ENCODE measurements at places on chromosomes 13 and 19. TPM values are rescaled to one million over a fixed set of nuclear protein-coding genes. Genes with fewer than 3 reads are reported as not detected.

DNA sequence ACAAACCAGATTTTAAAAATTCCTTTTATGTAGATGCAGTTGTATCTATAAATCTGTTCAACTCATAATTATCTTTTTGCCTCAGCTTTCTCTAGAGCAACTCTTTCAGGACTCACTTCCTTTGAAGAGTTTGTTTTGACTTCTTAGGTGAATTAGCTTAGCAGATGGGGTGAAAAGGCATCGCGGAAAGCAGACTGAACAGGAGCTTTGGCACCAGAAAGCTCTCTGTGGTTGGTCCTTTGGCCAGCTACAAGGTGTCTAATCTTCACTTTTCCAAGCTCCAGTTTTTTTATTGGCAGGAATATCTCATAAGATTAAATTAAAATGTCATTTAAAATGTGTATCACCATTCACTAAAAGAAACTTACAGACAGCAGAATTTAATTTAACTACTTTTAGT lies 60.6 kb upstream of the KLF12 start:
- no peak for DNase-seq

The CPT1C gene
- 1.1 TPM for polyA plus RNA-seq

- DNase-seq: no peak
These were observed 30.2 kb upstream of the TRPC4 start for GRCh38 chr13:37899753-37900152.

DNA sequence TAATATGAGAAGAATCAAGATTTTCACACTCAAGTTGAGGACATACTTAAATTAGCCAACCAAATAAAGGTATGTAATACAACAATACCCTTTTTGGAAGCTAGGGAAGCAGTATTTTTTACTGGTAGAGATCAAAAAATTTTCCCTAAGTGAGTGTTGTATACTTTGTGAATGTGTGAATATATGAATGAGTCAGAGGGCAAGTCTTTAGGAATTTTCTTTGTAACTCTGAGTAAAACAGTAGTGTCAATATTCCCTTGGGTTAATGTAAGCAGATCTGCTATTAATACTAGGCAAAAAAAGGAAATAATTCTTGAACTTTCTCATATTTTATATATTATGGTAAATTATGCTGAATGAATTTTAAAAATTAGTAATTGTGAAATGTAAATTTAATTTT lies 1161.8 kb upstream of the MIR17HG start:
- no peak for DNase-seq

GRCh38 chr13:39232401-39232980 lies 194.2 kb downstream of the NHLRC3 start:
- DNase-seq: no peak

GRCh38 chr13:66693656-66694055 lies 536.5 kb downstream of the PCDH9 start:
- DNase-seq: no peak

DNA sequence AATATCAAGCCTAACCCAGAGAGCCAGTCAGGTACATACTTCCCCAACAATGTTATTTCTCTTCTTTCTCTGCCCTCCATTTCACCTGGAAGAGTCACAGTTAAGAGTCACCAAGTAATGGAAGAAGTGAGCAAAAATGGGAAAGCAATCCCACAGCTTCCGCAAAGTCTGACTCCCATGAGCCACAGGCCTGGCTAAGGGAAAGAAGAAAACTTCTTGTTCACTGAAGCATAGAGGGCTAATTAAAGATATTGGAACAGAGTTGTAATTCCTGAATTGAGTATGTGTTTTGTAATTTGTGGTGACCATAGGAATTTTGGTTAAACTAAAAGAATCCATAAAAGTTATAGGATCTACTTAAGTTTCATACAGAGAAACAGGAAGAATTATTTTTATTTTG lies 830.9 kb upstream of the PCDH20 start:
- DNase-seq: no peak

- no peak for DNase-seq
These were observed 32.6 kb downstream of the ERCC5 start for GRCh38 chr13:102878481-102878880.

The ZNF324 gene
- 2.1 TPM for polyA plus RNA-seq

The LENG8 gene
- polyA plus RNA-seq: 27.2 TPM

DNA sequence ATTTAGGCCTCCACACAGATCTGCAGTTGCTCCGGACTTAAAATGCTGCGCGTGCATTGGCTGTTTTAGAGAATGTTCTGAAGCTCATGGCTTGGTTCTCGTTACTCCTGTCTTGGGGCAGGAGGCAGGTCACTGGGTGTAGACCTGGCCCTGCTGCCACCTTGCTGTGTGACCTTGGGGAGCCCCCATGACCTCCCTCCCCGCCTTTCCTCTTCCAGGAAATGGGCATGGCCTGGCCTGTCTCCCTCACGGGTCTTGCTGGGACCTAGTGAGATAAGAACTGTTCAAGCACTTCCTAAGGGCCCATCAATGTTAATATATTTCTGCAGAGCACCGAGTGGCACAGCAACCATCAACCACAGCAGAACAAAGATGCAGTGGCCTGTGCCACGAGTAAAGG lies 49.4 kb downstream of the KLF2 start:
- peak; percentile 16 for DNase-seq

DNA sequence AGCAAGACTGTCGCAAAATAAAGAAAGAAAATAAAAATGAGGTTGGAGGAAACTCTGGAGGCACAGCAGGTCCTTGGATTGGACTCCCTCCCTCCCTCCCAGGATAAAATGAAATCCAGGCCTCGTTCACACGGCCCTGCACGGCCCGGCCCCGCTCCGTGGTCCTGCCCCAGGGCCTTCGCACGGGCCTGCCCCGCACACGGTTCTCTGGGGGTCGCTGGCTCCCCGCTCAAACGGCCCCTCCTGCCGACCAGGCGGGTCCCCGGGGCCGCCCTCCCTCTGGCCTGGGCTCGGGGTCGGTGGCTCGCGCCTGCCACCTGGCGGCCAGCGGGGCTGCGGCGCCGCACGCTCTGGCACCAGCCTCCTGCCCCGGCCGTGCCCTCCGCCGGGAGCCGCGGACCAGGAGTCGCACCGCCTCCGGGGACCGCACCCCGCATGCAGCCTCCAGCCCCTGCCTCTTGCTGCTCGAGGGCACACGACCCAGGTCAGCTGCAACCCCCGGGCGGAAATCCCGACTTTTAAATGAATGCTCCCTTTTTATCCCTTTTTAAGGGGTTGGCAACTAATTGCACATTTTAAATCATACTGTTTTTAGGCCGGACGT lies 1.5 kb upstream of the WDR18 start:
- DNase-seq: peak; percentile 87

GRCh38 chr13:104650431-104650830 lies 1584.2 kb upstream of the SLC10A2 start:
- no peak for DNase-seq
